ENCODE measurements at places on chromosomes 7 and 10. TPM values are rescaled to one million over a fixed set of nuclear protein-coding genes. Genes with fewer than 3 reads are reported as not detected.

- no peak for DNase-seq
These were observed 57.4 kb downstream of the PIP4K2A start for GRCh38 chr10:22657024-22657423.

GRCh38 chr10:78729800-78730199 is 339.0 kb upstream of the ZMIZ1 start:
- DNase-seq: no peak

DNA sequence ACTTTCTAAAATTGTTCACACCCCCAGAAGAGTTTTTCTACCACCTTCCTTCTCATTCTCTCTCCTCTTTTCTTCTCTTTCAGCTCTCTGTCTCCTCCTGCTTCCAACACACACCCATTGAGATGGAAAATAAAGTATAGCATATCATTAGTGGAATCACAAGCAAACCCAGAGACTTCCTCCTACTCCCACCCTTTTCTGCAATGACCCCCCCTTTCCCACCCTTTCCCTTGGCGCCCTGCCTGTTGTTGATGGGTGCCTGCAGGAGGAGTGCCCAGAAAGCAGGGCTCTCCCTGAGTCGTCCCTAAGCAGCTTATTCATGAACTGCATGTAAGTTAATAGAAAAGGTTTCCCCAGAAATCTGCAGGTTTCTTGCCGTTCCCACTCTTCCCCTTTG is 300.0 kb downstream of the PLXNA4 start:
- peak; percentile 36 for DNase-seq

GRCh38 chr10:88152728-88153133 is 289.3 kb downstream of the PTEN start:
- peak; percentile 89 for DNase-seq

GRCh38 chr7:148982654-148983199 is 45.6 kb downstream of the PDIA4 start:
- DNase-seq: peak; percentile 42

DNA sequence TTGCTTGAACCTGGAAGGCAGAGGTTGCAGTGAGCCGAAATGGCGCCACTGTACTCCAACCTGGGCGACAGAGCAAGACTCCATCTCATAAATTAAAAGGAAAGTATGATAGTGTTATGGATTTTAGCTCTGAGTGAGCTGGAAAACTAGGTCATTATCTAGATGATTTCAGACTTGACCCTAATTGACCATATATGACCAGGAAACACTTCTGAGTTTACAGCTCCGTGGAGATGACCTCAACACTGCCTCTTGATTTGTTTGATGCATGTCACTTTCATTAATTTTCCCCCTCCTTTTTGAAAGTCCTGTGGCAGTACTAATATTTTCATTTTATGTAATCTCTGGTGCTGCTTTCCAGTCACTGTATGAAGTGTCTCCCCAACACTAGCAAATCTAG is 7.8 kb upstream of the SEC61A2 start:
- no peak for DNase-seq

DNA sequence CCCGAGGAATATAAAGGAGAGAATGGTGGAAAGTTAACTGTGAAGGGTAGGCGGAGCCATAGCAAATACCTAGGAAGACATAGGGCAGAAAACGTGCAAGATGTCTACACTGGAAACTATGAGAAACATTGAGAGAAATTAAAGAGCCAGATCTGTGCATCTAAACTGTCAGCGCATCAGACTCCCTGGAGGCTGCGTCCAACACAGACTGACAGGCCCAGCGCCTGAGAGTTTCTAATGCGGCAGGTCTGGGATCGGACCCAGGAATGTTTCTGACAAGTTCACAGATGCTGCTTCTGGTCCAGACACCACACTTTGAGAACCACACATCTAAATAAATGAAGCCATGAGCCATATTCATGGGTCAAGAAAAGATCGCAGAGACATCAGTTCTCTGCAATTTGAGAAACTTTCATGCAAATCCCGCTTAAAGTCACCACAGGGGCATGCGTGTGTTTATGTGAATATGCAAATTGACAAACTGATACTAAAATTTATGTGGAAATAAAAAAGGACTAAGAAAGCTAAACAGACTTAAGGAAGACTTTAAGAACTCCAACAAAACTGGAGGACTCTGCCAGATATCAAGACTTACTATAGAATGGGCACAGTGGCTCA is 38.8 kb downstream of the PROSER2 start:
- DNase-seq: no peak

- DNase-seq: no peak
These were observed 45.1 kb downstream of the ZNF503 start for GRCh38 chr10:75356484-75356883.

- no peak for DNase-seq
These were observed 140.1 kb downstream of the DIP2C start for GRCh38 chr10:549391-549790.

DNA sequence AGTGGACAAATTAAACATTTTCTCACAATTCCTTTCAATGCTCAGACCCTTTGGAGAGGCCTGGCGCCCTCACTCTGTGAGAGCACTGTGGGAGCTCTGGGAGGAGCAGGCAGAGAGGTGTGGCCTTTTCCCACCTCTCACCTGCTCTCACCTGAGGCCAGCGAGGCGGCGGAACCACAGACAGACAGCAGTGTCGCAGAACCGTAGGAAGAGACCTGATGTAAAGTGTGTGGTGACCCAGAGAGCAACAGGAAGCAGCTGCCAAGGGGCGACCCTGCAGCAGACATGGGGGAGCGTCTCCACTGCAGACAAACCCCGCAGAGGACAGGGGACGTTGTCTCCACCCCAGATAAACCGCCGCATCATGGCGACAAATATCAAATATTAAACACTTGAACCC is 15.6 kb upstream of the PARP12 start:
- no peak for DNase-seq

GRCh38 chr10:77857272-77857671 is 69.3 kb downstream of the DLG5 start:
- DNase-seq: no peak

DNA sequence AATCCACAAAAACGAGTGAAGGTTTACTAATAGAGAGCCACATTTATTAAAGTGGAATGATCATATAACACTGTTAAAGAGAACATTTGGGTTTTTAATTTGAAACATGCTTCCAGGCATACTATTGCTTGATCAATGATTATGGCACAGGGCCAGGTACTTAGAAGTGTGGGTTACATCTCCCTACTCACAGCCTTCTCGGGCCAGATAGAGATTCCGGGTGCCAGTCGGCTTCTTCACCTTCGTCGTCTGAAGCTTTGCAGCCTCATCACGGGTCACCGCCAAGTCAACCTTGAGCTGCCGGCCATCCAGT is 19.4 kb downstream of the RBM28 start:
- no peak for DNase-seq

- no peak for DNase-seq
These were observed 10.2 kb downstream of the GHRHR start for GRCh38 chr7:30973791-30974604.

GRCh38 chr10:13206546-13207443 is 27.4 kb downstream of the UCMA start:
- DNase-seq: no peak

ANXA8L1 gene
- 26.7 TPM for total RNA-seq

PNLIPRP2 gene
- not detected for total RNA-seq

SPDYE8 gene
- not detected for total RNA-seq

ZC3HAV1 gene
- total RNA-seq: 52.6 TPM

FRMD4A gene
- total RNA-seq: 20.2 TPM

PTF1A gene
- total RNA-seq: not detected

HMX2 gene
- 1.3 TPM for total RNA-seq

ADGRA1 gene
- total RNA-seq: not detected

PON3 gene
- not detected for total RNA-seq
